CD4-positive, alpha-beta memory T cell (primary cell): ENCODE measurements at places on chromosomes 1 and 21. TPM values are rescaled to one million over a fixed set of nuclear protein-coding genes. Genes with fewer than 3 reads are reported as not detected.

- DNase-seq: no peak
These were observed 125.9 kb downstream of the RIPK4 start for GRCh38 chr21:41640748-41641509.

DNA sequence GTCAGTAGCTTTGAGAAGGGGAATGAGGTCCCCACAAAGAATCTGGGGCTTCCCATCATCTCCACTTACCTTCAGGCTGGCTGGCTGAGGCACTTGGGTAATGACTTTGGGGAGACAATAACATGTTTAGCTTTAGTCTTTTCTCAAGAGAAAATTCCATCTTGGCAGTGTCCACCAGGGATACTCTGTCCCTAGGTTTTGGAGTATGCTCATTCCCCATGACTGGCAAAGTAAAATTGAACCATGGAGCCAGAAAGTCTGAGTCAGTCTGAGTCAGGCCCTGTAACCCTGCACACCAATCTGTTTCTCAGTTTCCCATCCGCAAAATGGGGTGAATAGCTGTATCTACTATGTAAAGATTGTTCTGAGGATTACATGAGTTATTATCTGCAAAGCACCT is 28.2 kb downstream of the RUNX1 start:
- no peak for DNase-seq

- no peak for DNase-seq
These were observed 24.4 kb downstream of the DUSP10 start for GRCh38 chr1:221717485-221717853.

- no peak for DNase-seq
These were observed 259.0 kb downstream of the FOXD2 start for GRCh38 chr1:47696737-47697441.

DNA sequence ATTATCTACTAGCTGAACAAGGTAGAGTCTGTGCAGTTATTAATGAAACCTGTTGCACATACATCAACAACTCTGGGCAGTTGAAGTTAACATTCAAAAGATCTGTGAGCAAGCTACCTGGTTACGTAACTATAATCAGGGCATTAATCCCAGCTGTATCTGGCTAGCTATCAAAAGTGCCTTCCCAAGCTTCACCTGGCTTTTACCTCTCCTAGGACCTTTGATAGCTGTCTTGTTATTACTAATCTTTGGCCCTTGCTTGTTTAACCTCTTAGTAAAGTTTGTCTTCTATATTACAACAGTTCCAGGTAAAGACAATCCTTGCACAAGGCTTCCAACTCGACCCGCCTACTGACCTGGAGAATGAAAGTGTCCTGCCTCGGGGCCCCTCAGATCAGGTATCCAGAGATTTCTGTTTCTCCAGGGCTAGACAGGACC is 29.6 kb upstream of the SLC6A9 start:
- DNase-seq: no peak

DNA sequence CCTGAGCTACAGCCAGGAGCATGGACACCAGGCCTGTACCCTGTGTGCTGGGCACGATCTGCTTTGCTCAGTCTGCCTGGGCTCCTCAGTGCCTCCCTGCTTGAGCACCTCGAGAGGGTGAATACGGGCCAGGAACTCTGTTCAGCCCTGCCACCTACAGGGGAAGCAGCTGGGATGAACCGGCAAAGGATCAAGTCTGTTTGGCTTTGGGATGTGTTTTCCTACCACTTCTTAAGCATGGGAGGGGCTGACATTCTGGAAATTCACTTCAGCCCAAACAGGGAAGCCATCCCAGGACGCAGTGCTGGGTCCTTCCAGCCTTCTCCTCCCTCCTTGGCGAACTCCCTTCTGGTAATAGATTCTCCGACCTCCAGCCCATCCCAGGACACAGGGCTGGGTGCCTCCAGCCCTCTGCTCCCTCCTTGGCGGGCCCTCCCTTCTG is 55.8 kb upstream of the SELENON start:
- DNase-seq: no peak

DNA sequence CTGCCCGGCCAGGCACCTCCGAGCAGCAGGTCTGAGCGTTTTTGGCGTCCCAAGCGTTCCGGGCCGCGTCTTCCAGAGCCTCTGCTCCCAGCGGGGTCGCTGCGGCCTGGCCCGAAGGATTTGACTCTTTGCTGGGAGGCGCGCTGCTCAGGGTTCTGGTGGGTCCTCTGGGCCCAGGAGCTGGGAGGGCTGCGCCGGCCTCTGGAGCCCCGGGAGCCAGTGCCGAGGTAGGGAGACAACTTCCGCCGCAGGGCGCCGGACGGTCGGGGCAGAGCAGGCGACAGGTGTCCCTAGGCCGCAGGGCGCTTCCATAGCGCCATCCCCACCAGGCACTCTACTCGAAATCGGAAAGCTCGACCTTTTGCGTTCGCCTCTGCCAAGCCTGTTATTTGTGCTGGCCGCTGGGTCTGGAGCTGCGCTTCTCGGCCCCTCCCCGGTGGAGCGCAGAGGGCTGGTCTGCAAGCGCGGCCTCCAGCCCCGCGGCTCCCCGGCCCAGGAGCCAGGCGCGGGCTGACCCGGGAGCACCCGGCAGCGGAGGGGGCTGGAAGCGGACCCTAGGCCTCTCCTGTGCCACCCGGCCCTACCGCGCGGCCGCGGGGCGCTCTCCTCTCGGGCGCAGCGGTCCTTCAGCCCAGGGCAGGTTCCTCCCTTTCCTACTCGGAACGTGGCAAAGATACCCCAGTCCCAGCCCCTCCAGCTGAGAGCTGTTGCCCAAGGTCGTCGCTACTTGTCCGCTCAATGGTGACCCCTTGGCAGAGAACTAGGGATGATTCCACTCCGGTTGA is 2.2 kb downstream of the SIM2 start:
- no peak for DNase-seq

- no peak for DNase-seq
These were observed 32.5 kb upstream of the BCL10 start for GRCh38 chr1:85308833-85309350.

DNA sequence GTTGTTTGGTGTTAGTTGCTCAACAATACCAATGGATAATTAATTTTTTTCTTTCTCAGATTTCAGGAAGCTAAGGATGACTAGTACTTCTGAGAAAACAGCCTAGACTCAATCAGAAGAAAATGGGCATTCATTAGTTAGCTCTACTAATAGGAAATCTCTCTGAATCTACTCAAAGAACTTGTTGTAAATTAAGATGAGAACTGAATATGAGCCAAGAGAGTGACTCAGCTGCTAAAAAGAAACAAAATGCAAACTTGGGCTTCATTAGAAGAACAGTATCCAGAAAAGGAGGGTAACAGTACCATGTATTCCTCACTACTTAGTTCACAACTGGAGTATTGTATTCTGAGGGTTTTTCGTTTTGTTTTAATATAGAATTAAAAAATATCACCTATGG is 12.5 kb downstream of the FOXJ3 start:
- no peak for DNase-seq

GRCh38 chr1:94541246-94542087 is at the start of gene F3:
Gene F3 (minus strand): TSS chr1:94541759. CDS start chr1:94541636, 123 bp downstream.
- DNase-seq: peak; percentile 3

GRCh38 chr1:31029026-31029425 is 36.5 kb downstream of the PUM1 start:
- no peak for DNase-seq

- peak; percentile 57 for DNase-seq
These were observed 563 bp upstream of the NFIA start for GRCh38 chr1:61081686-61082310.

- no peak for DNase-seq
These were observed 2.3 kb upstream of the OR6K6 start for GRCh38 chr1:158752155-158752712.

DNA sequence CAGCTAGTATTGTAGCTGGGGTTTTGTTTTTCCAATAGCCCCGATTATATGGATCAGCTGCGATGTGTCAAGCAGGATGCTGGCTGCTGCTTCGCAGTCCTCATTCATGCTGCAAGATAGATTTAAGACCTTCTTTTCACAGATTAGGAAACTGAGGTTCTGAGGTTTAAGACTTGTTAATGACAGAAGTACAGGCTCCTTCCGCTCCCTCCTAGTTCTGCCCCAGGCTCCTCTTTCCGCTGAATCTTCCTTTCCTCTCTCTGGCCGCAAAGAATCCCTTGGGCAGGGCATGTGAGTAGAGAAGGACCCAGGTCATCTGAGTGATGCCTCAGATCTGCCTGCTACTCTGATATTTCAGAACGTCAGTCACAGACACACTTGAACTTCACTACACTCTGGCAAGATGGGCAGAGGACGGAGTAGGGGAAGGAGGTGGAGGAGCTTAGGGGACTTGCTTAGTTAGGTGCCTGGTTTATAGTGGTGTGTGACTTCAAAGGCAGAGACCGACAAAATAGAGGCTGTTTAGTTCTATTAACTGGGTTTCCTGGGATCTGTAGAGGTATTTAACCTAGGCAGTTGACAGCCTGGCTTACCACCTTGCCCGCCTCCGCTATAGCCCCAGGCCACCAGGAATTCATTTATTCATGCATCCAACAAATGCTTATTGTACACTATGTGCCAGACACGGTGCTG is 4.2 kb downstream of the IGSF21 start:
- DNase-seq: no peak

- DNase-seq: no peak
These were observed 113.1 kb downstream of the UBR4 start for GRCh38 chr1:19096990-19097389.

DNA sequence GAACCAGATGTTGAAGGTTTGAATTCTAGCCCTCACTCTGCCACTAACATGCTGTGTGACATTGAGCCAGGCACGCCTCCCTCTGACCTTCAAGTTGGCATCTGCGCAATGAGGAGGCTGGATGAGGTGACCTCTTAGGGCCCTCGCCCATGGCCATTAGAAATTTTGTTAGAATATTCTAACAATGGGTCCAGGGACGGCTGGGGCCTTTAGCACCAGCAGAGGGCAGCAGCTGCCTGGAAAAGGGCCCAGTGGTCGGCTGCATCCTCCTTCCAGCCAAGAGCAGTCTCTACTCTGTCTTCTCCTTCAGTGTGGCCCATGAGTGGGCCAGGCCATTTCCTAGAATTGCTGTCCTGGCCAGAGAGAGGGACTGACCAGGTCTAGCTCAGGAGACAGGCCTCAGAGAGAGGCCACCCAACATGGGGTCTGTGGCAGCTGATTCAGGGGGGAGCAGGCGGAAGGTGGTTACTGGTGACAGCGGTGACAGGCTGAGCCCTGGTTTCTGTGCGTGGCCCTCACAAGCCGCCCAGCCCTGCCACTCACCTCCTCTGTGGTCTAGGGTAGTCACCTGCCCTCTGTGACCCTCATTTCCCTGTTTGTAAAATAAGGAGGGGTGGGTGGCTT is 101.3 kb upstream of the ACTL8 start:
- no peak for DNase-seq

GRCh38 chr21:46388206-46388880 is 64.4 kb downstream of the PCNT start:
- no peak for DNase-seq

DNA sequence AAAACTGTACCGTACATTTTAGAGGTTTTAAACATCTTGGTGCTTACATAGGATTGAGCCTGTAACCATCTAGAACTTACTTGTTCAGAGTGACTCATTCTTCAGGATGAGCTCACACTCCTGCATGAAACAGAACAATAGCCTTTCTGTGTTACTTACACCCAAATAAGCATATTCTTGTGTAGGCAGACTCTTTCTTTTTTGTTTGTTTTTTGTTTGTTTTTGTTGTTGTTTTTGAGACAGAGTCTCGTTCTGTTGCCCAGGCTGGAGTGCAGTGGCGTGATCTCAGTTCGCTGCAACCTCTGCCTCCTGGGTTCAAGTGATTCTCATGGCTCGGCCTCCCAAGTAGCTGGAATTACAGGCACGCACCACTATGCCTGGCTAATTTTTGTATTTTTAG is 3.8 kb upstream of the CA6 start:
- no peak for DNase-seq

- DNase-seq: no peak
These were observed 48.4 kb upstream of the RAP1A start for GRCh38 chr1:111571239-111571638.

GRCh38 chr1:41800311-41800829 is 118.4 kb downstream of the HIVEP3 start:
- no peak for DNase-seq

DNA sequence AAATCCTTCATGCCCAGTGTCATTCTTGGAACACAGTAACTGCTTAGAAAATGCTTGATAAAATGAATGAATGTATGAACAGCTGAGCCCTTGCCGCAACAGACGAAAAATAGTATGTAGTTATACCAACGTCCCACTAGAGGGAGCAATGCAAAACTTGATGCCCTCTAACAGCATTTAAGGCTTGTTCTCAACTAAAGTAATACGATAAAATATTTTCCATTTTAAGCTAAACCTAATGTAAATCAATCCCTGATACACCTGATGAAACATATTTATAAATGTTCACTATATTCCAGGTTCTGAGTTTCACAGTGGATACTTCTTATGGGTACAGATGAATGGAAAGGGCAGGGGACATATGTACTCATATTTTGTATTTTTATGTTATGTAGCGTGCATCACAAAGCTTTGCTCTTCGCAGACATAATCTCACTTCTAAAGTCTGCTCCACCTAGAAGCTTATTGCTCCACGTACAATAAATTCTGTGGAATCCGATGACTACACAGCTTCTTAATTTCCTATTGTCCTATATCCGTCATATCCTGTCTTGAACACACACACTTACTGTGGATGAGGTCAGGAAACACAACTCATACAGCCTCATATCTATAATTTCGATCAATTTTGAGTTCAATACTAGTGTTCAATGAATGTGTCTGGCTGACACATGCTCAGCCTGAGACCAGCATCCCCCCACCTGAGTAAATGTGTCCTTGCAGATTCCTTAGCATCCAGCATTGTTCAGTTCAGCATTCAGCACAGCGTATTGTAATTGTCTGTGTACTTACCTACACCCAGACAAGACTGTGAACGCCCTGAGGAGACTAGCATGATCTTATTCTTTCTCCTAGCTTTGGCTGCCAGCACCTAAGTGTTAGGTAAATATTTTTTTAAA is 4.4 kb upstream of the UTP25 start:
- peak; percentile 50 for DNase-seq

- DNase-seq: no peak
These were observed 117.5 kb upstream of the HOOK1 start for GRCh38 chr1:59697150-59697800.

F3 gene
- polyA plus RNA-seq: not detected

BCL2L15 gene
- 0.75 TPM for polyA plus RNA-seq

WDR4 gene
- polyA plus RNA-seq: 7.3 TPM

ZBTB21 gene
- polyA plus RNA-seq: 4.3 TPM

TAF13 gene
- polyA plus RNA-seq: 1.3 TPM

LCE2A gene
- not detected for polyA plus RNA-seq

BTBD19 gene
- 0.26 TPM for polyA plus RNA-seq

WNT4 gene
- polyA plus RNA-seq: 0.10 TPM

PRXL2B gene
- polyA plus RNA-seq: 23.5 TPM

PRR9 gene
- polyA plus RNA-seq: not detected

NTNG1 gene
- polyA plus RNA-seq: not detected

SPATA46 gene
- not detected for polyA plus RNA-seq

SIK1 gene
- polyA plus RNA-seq: not detected

MIS18A gene
- polyA plus RNA-seq: 9.6 TPM
